COR-L47 (cell line): ENCODE measurements at places on chromosomes 16 and 17.

DNA sequence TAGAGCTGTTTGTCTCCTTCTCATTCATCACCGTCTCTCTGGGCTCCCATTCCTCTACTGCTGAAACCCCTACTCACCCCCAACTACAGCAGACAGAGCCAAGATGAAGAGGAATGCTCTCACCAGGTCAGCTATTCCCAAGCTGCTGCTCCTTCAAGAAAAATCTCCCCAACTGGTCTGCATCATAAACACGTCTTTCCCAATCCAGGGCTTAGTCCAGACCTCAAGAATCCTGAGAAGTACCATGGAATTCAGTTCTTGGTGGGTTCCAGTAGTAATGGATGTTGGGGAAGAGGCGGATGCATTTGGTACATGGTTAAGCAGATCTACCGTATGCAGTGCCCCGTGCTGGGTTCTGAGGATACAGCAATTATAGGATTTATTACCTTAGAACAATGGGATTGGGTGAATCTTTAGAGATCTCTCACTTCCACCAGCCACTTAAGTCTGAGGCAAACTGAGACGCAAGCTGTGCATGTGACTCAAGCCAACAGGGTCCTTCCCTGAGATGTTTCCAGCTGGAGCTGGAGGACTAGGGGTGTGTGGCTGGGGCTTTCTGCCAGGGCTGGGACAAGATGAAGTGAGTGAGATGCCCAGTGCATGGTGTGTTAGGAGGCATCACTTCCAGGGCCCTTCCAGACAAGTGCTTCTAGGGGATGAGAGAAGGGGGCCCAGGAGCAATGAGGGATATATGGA, 232.7 kb upstream of the CDH5 start:
- no peak for DNase-seq

GRCh38 chr17:33709881-33710280, 416.8 kb upstream of the ASIC2 start:
- DNase-seq = no peak

DNA sequence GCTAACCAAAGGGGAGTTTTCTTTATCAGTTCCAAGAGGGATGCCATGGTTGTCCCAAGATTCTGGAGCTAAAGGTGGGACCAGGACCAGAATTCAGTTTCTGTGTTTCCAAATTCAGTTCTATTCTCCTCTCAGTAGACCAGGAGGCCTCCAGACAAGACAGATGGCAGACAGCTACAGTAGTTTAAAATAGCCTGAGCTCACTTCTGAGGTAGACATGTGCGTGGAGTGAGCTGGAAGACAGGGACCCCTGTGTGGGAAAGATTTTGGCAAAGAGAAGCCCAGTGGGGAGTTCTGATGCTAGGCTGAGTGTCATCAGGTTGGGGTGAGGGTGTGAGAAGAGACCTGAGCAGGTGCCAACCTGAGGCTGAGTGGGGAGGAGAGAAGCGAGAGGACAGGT, 95.4 kb downstream of the PRKCB start:
- no peak for DNase-seq

DNA sequence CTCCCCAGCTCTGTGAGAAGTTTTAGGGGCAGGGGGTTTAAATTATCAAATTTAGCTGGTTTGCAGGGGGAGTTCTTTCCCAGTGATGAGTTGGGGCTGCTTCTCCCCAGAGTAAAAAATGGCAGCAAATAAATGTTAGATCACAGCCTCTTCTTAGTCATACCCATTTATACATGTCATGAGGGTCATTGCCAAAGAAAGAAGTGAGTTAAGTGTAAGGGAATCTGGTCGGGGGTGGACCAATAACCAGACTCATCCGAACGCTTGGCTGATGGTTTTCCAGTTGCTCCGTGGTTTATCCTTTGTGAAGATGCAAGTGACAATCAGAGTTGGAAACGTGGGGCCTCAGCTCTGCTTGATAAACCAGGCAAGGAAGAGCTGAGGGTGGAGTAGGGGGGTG, 87.1 kb downstream of the PLXDC1 start:
- no peak for DNase-seq

GRCh38 chr16:67917852-67918236, 13.8 kb downstream of the CTRL start:
- DNase-seq = no peak

DNA sequence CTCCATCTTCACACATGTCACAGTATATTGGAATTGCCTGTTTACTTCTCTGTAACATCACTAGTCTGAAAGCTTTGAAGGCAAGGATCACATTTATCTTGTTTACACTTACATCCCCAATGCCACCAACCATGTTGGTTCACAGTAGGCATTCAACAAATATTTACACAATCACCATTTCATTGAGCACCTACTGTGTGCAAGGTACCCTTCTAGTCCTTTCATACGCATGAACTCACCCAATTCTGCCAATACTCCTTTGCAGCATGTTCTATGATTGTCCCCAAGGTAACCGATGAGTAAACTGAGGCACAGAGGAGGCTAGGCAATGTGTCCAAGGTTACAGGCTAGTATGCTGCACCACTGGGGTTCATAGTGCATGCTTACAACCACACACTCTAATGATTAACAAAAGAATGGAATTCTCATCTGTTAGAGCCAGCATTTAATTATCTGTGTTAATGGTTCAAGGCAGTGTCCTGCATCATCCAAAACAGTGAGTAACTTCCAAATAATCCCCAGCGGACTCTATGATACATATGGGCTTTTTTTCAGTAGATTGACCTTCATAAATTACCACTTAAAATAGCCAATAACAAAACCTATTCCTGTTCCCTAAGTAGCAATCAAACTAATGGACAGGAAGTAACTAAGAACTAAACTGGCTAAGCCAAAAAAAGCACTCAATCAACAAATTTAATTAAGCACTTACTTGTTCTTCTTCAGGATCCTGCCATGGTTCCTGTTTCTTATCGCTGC, 364.5 kb upstream of the XYLT1 start:
- no peak for DNase-seq

DNA sequence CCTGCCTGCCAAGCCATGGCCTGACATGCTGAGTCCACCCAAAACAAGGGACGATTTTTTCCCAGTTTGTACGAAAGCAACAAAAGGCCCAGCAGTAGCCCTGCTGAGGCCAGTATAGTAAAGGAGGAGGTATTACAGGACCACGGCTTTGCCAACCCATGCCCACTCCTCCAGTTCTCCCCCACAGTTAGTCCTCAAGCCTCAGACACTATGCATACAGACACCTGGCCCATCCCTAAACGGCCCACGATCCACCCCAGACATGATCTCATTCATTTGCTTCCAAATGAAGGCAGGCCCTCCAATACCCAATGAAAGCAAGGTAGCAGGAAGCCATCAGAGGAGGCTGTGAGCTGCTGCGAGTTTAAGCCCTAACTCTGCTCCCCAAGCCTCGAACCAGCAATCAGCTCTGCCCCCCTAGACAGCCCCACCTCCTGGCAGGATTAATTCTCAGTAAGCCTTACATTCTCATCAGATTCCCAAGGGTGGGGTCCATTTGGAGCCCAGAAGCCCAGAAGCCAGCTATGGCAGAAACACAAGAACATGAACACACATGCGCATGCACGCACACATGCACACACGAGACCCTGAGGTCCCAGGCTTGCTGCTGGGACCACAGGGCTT, 4.9 kb downstream of the HDAC5 start:
- no peak for DNase-seq

DNA sequence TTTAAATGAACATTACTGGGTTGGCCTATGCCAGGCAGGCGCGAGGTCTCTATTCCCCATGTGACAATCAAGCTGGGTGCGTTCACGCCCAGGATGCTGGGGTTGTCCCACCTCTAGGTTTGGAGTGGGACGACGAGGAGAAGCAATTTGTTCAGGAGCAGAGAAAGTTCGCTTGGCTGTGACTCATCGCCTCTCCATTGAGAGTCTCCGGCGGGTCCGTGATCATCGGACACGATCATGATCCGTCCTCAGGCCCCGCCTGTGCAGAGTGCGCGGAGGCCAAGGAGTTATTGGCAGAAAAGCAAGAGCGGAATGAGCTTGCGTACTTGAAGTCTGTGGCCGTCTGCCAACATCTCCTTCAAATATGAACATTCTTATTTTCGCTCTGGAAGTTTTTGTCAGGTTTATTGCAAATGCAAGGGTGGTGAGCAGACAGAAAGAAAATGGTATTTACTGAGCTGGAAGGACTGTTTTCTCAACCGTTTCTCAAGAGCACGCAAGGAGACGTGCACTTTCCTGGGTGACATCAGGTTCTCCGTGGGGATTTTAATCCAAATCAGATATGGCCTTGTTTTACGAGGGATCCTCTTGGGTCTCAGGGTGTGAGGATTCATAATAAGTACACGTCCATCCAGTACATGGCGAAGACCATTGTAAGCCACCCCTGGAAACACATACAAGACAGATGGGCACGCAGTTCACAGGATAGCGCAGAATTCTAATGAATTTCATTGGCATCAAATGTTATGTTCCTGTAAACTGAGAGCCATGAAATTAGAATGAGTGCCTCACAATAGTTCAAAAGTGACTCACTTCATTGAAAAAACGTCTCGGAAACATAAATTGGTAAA, 70.1 kb upstream of the CREBBP start:
- DNase-seq = no peak

GRCh38 chr16:12257926-12258561, 281.5 kb downstream of the SNX29 start:
- DNase-seq = peak; percentile 51

DNA sequence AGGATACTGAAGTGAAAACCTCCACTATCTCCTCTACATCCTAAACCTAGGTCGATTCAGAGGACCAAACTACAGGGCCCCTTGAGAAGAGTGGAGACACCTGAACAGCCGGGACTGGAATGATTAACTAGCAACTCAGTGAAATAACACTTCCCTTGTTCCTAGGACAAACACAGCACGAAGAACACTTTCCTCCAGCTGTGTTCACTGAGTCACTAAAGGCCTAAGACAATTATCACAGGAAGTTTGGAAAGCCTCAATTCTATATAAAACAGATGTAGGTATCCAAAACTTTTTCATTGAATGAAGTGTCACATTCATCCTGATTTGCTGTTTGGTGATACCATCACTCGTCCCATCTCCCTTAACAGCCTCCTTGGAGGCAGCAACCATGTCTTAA, 15.5 kb upstream of the CUEDC1 start:
- no peak for DNase-seq

GRCh38 chr17:65039336-65039988, 17.1 kb downstream of the GNA13 start:
- no peak for DNase-seq

DNA sequence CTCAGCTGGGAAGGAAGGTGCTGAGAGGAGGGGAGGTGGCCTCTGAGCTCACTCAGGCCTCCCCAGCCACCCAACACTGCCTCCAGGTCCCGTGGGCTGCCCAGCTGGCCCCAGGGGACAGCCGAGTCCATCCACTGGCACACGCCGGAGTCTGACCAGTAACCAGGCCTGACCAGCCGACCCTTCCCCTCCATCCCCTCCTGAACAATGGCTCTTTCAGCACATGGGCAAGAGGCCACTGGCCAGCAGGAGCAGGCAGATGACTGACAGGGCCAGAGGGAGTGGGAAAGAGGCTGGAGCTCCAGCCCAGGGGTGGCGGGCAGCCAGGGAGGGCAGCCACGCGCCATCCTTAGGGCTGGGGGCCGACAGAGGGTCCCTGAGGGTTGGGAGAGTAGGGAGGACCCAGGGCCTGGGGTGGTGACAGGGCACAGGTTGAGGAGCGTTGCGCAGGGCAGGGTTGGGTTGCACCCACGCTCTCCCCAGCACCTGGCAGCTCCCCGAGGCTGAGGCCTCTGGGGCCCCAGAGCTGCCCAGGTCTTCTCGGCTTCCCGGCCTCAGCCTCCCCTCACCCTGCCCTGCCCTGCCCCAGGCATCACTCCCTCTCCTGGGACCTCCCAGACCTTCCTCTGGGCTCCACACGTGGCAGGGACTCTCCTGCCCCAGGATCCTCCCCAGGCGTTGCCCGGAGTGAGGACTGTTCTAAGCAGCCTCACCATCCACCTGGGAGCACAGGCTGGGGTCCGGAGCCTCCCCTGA, 20.2 kb upstream of the SLC38A10 start:
- no peak for DNase-seq

DNA sequence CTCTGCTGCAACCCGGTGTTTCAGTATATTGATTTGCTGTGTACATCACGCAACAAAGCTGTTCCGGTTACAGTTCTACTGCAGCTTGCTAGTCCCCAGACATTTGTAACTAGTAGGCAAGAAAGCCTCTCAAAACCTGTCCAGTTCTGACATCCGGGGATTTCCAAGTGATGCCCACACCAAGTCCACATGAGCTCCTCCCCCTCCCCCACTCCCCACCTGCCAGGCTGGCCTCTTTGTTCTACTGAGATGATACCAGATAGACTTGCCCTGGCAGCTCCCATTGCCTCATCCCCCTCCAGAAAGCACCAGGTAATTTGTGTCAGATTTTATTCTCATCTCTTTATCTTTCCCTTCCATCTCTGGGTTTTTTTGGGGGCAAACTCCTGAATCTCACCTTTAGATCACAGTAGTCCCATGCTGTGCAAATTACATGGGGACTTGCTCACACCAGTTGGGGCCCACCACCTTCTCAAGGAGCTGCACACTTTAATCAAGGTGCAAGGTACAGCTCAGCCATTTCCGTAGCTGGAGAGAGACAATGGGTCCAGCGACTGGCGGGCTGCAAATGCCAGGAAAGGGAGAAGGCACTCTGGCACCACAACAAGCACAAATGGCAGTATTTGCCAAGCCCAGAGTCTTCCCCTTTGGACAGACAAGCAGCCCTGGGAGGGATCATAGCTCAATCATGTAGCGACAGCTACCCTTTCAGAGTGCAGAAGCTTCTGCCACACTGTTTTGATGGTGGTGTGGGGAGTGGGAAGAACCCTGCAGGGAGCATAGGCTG, 183.1 kb downstream of the CYLD start:
- no peak for DNase-seq

GRCh38 chr16:54289945-54290832, 3.6 kb upstream of the IRX3 start:
- DNase-seq = no peak

GRCh38 chr16:79177018-79177417, 423.5 kb downstream of the MAF start:
- no peak for DNase-seq

- no peak for DNase-seq
These were observed 73.0 kb downstream of the SLC6A2 start for GRCh38 chr16:55728797-55729196.

DNA sequence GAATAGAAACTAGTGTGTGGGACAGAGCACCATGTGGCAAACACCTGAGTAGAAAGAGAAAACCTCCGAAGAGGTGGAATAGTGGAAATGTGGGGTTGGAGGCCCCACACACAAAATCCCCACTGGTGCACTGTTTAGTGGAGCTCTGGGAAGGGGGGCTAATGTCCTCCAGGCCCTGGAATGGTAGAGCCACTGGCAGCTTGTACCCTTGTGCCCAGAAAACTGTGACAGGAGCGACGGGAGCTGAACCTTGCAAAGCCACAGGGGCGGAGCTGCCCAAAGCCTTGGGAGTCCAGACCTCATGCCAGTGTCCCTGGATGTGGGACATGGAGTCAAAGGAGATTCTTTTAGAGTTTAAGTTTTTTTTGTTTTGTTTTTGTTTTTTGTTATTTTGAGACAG, 50.6 kb downstream of the RNF112 start:
- no peak for DNase-seq

GRCh38 chr17:82963104-82963950, 116.1 kb upstream of the METRNL start:
- no peak for DNase-seq

- no peak for DNase-seq
These were observed 30.5 kb downstream of the TMEM11 start for GRCh38 chr17:21183468-21183867.
